ENCODE measurements at places on chromosomes 2 and 18.

GRCh38 chr2:96863575-96864342 is 5.9 kb upstream of the ANKRD39 start:
- DNase-seq: no peak

DNA sequence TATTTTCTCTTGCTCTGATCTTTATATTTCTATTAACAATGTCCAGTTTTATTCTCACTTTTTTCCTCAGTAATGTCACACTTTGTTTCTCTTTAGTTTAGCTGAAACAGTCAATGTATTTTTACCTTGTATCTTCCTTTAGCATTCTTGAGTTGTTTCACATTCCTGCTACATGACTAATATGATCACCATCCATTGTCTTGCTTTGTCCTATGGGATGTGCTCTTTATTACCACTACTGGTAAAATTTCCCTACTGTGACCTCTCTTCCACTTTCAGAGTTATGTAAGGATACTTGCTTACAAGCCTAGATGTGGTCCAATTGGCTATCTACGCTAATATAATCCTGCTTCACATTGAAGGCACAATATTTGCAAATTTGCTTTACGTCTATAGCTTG is 457.9 kb downstream of the PIK3C3 start:
- DNase-seq: no peak

- no peak for DNase-seq
These were observed 78.8 kb upstream of the NEDD4L start for GRCh38 chr18:57965246-57965645.

- DNase-seq: no peak
These were observed 56.8 kb downstream of the RNF144A start for GRCh38 chr2:6973895-6974545.
